Activated T-cell treated with anti-CD3 and anti-CD28 coated beads, Interleukin-2, amount 50 U/mL, for 1 hour (primary cell): ENCODE measurements at places on chromosomes 16 and 17.

DNA sequence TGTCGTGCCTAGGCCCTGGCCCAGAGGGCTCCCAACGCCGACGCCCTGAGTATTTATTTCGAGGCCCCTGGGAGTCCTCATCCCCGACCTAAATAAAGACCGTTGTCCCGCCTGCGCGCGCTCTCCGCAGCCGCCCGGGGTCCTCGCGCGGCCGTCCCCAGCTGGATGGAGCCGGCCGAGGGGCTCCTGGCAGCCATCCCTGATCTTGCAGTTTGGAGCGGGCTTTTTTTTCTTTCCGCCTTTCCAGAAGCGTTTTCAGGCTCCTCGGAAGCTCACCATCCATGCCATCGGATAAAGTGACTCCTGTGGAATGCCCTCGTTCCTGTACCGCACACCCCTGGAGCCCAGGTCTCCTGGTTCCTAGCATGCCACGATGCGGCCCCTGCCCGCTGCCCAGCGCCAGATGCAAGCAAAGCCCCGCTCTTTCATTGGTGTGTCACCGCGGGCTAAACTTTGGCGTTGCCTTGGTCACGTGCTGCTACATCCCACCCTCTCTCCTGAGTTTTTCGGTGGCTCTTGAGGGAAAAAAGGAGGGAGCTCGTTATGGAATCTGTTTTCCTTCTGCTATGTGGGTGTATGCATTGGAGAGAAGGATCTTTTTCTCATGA lies 716 bp downstream of the TMEM94 start:
- DNase-seq, result no peak

GRCh38 chr16:87412371-87412995 lies 20.3 kb downstream of the MAP1LC3B start:
- DNase-seq, result no peak

- no peak for DNase-seq
Measured at GRCh38 chr16:3538222-3538621, 37.4 kb downstream of the CLUAP1 start.

DNA sequence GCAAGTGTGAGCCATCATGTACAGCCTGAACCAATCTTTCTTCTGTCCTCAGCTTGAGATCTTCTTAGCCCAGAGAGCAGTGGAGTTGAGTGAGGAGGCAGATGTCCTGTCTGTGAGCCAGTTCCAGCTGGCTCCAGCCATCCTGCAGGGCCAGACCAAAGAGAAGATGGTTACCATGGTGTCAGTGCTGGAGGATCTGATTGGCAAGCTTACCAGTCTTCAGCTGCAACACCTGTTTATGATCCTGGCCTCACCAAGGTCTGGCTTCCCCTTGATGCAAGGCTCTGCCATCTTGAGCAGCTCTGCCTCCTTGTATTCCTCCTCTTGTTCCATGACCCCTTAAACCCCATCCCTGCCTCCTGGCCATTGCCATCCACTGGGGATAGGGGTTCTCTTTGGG lies 9.6 kb downstream of the CDK5RAP3 start:
- no peak for DNase-seq

DNA sequence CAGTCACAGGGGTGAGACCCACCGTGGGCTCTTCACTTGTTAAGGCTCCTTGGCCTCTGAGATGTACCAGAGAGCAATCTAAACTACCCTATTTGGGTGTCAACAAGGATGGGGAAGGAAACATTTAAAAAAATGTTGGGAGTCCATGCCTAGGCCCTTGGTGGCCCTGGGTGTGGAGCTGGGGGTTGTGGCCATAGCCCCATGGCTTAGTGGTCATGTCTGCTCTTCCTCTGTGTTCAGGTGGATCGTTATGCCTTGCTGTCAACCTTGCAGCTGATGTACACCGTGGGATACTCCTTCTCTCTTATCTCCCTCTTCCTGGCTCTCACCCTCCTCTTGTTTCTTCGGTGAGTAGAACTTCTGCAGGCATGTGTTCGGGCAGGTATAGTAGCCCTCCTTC lies 28.5 kb downstream of the GLP2R start:
- DNase-seq, result no peak

DNA sequence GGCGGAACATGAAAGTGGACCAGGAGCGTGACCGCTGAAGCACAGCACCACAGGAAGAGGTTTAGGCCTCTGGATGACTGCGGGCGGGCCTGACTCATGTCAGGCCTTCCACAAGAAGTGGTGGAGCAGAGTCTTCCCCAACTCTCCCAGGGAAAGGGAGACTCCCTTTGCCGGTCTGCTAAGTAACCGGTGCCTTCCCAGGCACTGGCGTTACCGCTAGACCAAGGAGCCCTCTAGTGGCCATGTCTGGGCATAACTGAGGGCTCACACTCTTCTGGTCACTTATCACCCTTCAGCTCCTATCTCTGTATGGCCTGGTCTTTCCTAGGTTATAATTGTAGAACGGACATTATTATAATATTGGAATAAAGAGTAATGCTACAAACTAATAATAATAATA lies 1931.9 kb downstream of the TP53TG3F start:
- DNase-seq, result no peak

- DNase-seq, result no peak
Measured at GRCh38 chr16:31528523-31529107, 915 bp downstream of the AHSP start.

DNA sequence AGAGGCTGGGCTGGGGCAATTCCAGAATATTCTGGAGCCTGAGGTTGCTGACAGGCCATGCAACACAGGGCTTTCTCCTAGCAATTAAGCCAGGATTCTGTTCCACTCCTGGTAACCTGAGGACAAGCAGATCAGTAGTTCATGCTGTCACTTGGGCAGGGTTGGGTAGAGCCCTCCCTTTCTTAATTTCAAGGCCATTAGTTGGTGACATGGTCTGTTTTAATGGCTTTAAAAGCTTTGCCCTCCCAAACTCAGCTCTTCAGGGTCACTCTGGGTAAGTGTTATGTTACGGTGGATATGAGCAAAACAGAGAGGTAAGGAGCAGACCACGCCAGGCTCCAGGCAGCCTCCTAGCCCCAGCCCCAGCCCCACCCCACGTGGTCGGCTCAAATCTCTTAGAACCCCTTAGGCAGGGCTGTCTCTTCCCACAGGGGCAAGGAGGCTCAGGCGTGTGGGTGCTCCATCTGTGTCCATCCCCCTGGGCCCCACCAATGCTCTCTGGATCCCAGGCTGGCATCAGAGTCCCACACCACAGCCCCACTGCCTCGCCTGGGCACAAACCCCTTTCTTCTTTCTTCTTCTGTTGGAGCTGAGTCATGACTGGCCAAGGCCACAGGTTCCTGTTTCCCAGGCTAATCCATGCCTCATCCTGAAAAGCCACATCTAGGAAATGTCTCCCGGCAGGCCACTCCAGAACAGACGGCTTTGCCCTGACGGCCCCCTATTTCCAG lies 27.5 kb downstream of the CEP295NL start:
- no peak for DNase-seq

DNA sequence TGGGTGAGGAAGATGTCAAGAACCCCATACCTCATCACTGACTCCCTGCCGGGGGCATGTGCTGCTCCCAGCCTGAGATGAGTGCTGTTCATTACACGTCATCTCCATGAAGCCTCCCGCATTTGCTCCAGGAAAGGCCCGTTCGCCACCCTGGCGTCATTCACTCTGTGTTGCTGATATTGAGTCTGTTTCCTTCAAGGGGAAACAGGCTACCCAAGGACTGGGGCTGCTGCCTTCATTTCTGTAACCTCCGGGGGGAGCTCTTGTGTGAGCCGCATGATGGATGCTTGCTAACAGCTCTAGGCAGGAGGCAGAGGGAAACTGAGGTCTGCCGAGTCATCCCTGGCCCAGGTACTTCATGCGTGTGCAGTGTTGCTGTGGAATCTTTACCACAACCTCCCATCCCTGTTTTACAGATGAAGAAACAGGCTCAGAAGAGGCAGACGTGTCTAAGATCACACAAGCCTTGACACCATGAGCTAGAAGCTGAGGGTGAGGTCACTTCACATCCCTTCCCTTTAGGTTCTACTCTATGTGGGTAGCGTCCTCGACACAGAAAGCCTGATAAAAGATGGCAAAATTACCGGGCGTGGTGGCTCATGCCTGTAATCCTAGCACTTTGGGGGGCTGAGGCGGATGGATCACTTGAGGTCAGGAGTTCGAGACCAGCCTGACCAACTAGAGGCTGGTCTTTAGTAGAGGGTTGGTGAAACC lies 3.5 kb upstream of the ARMC5 start:
- DNase-seq, result no peak

DNA sequence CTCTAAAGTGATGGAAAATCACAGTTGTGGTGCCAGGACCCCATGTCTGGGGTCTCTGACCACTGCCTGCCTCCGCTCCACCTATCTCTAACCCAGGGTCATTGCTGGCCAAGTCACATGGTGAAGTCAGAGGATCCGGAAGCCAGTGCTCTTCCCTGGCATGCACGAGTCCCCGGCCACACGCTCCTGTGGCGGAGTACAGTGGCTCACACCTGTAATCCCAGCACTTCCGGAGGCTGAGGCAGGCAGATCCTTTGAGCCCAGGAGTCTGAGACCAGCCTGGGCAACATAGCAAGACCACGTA lies 21.5 kb upstream of the RBFOX3 start:
- DNase-seq, result no peak

GRCh38 chr16:50992350-50993032 lies 158.6 kb downstream of the SALL1 start:
- DNase-seq, result no peak

DNA sequence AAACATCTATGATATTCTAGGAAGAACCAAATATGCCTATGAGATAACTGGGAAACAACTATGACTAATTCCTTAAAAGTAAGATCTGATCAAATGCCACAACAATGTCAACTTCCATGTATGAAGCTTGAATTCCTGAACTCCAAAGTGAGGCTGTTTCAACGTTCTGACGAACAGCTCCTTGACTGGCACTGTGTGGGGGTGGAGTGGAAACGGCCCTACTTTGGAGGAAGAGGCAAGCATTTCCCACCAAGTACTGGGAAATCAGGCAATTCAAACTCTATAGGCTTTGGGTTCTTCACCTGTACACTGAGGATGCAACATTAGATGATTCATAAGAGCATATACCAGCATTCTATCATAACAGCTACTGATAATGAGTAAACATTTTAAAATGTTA lies 187.2 kb downstream of the CDK5R1 start:
- DNase-seq, result no peak

DNA sequence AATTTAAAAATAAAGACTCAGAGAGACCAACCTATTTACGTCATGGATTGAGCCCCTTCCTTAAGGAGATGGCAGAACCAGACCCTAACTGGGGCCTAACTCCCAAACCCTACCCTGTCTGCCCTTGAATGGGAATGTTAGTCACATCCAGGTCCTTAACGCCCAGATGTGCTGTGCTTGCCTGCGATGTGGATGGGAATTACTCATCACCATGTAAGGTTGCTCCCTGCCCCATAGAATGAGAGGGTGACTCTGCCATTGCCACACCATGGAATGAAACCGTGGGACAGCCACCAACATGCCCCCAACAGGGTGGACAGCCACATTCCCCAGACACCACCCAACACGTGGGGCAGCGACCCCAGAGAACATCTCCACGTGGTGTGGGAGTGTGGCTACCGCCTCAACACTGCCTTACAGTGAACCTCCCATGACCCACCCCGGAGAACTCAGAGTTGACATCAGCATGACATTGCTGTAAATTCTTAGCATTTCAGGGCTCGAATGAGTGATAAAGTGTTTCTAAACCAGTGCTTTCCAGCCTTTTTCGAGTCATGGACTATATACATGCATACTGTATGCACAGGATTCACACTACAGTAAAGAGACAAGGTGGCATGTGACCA lies 31.8 kb downstream of the SCNN1B start:
- no peak for DNase-seq

- DNase-seq, result no peak
Measured at GRCh38 chr17:18968345-18968744, 16.4 kb downstream of the SLC5A10 start.

DNA sequence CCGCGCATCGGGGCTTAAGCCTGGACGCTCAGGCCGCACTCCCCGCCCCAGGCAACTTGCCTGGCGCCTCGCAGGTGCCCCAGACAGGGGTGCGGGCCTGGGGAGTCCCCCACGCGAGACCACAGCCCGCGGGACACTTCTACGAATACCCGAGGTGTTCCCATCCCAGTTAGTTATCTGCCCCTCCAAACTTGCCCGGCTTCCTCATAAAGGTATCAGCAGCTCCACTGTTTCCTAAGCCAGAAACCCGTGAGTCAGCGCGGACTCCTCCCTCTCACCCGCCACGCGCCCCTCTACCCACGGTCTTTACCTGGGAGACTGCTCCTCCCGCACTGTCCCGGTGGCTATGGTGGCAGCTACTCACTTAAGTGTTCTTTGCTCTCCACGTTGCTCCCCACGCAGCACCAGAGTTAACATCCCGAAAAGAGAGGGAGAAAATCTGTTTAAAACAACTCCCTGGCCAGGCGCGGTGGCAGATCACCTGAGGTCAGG lies 1.0 kb upstream of the CREBBP start:
- no peak for DNase-seq

DNA sequence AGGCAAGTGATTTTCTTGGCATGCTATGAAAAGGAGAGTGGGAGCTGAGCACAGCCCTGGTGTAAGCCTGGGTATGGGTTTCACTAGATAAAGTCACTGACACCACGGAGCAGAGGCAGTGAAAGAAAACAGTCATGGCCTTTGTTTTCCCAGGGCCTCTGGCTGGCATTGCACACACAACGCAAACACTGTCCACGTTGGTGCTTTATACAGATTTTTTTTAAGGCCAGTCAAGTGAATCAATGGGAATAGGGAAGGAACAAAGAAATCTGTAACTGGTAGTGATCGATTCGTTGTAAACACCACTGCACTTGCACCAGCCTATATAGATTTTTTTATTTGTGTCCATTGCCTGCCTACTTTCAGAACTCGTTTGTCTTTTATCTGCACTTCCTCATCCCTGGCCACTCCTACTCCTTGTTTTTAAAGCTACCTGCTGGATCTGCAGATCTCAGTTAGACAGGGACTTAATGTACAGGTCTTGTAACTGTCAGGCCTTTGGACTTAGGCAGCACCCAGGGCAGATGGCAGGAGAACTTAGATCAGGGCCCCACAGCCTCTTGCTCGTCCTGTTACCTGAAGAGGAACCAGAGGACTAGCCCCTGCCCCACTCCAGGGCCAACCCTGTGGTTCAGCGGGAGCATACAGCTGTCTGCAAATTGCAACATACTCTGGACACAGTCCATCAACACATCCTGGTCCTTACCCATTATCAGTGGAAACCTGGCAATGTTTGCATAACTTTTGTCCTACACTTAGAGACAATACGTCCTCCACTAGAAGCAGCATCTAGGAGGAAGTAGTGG lies 10.6 kb upstream of the TMIGD1 start:
- no peak for DNase-seq

DNA sequence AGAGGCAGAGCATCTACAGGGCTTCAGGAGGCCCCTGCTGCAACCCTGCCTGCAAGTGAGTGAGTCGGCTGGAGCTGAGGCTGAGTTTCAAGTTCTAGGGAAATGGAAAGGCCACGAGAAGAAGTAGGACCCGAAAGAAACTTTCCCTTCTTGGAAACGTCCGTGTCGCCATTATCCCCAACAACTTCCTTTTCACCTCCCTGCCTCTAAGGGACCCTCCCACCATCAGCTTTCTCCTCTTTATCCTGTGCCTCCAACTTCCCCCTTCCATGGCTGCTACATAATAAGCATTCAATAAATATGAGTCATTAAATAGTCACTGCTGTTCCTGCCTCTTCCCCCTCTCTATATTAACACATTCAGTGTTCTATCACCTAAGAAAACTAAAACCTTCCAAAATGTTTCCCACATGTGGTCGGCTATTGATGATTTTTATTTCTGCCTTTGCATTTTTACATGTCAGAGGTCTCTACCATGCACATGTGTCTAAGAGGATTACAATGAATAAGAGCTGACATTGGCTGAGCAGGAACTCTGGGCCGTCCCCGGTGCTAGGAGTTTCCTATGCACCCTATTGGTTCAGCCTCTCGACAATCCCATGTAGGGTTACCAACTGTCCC lies 115.9 kb upstream of the TNRC6C start:
- DNase-seq, result no peak

- DNase-seq, result no peak
Measured at GRCh38 chr17:14316126-14316832, 15.4 kb downstream of the HS3ST3B1 start.
